ENCODE measurements at places on chromosomes 4 and X.

DNA sequence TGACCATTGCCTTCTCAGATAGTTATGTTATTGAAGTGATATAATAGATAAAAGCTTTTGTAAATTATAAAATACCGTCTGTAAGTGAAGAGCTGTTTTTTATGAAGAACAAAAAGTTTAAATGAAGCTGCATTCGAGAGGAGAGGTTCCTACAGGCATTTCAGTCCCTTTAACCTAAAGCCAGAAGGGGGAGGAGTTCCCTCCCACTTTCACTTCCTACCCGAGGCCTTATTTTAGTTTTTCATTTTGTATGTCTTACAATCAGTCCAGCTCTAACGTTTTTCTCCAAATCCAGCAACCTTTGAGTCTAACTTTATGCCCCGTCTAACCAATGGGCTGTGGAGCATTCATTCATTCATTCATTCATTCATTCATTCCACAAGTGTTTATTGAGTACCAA, 16.5 kb upstream of the SOX3 start:
- no peak for DNase-seq

GRCh38 chrX:7146703-7147412, 654 bp upstream of the STS start:
- DNase-seq = no peak

DNA sequence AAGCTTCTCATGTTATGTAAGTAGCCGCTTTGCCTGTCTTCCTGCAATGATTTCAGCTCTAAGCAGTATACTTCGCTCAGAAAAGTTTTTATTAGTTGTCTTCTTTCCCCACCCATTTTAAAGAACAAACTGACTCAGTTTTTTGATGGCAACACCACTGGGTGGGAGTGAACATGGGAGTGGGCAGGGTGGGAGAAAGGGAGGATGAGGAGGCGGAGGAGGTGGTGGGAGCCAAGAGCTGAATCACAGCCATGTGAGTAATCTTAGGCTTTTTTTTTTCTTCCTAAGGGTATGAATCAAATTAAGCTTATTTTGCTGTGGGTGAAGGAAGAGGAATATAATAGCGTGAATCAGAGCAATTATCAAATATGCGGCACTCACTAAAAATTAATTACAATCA, 574.3 kb upstream of the DIPK2B start:
- DNase-seq = no peak

DNA sequence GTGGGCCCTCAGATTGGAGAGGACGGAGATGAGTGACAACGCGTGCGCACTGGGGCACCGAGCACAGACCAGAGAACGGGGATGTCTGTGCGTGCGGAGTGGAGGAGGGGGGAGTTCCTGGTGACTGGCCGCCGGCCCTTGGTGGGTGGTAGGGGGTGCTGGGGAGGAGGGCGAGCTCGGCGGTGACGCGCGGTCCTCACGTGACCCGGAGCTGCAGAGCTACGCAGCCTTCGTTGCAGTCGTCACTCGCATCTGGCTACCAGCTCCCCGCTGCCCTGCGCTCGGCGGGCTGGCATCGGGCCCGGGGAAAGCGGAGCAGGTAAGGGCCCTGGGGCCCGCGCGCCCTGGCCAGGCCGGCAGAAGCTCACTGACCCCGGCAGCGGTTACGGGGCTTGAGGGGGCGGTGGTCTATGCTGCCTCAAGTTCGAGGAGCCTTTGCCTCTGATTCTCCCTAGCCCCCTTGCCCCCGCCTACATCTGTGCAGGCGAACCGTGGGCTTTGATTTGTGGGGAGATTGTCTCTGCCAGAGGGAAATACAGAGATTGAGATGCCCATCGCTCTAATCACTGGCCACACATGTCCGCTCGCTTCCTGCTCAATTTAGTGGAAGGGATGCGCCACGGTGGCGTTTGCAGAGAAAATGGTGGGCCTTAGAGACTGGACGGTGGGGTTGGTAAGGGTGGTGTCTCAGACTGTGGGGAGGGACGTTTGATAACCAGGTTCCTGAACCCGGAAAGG, at the start of gene ARMCX4:
Gene ARMCX4, plus strand, starts transcription at position 245 of the 738 bp plus-strand sequence. CDS start 3,134 bp downstream, outside the sequence.
- peak; percentile 2 for DNase-seq

GRCh38 chr4:145034727-145035211, 63.2 kb downstream of the ANAPC10 start:
- peak; percentile 12 for DNase-seq

GRCh38 chrX:23811656-23812055, 28.7 kb downstream of the SAT1 start:
- no peak for DNase-seq

Data from RWPE1 (cell line).